ENCODE measurements at places on chromosomes 2 and 18.

GRCh38 chr18:7023063-7023580, 94.5 kb downstream of the LAMA1 start:
- DNase-seq, result peak; percentile 20

GRCh38 chr18:79916128-79916494, 35.3 kb downstream of the SLC66A2 start:
- DNase-seq, result no peak

GRCh38 chr2:102317715-102318114, 6.4 kb downstream of the IL1RL1 start:
- no peak for DNase-seq

- DNase-seq, result no peak
Measured at GRCh38 chr2:7379799-7380198, 462.6 kb downstream of the RNF144A start.

Data from brain (organoid and tissue), 16 donors.